Bronchus fibroblast of lung (primary cell): ENCODE measurements at places on chromosomes 5 and 9. TPM values are rescaled to one million over a fixed set of nuclear protein-coding genes. Genes with fewer than 3 reads are reported as not detected.

Gene CCDC171
- 0.84 and 1.5 TPM in 2 replicates for total RNA-seq

Gene C5orf63
- total RNA-seq = 2.0 and 2.2 TPM in 2 replicates

Gene IFNA1
- not detected in 2 replicates for total RNA-seq

Gene ENHO
- not detected in 2 replicates for total RNA-seq

Gene FANCC
- total RNA-seq = 5.5 and 5.9 TPM in 2 replicates

Gene IRX1
- not detected in 2 replicates for total RNA-seq

Gene IQGAP2
- 0.17 and 0.30 TPM in 2 replicates for total RNA-seq

Gene GPSM1
- total RNA-seq = 99.4 and 110 TPM in 2 replicates

Gene PCDHB15
- 0.15 and 0.17 TPM in 2 replicates for total RNA-seq

Gene SWI5
- 44.6 and 49.2 TPM in 2 replicates for total RNA-seq

Gene REEP2
- 18.8 and 22.0 TPM in 2 replicates for total RNA-seq

Gene DNAJC25
- total RNA-seq = 6.2 and 7.7 TPM in 2 replicates

Gene NDST1
- 48.6 and 58.3 TPM in 2 replicates for total RNA-seq

Gene PCDHB16
- total RNA-seq = under 0.01 TPM in 1 of 2 replicates, not detected in the other

Gene OLFM1
- total RNA-seq = 0.17 TPM in 1 of 2 replicates, not detected in the other

Gene PPIC
- 16.8 and 22.5 TPM in 2 replicates for total RNA-seq

Gene PTGES2
- total RNA-seq = 63.5 and 70.3 TPM in 2 replicates

Gene DMRT2
- total RNA-seq = not detected in 2 replicates

Gene MPDZ
- total RNA-seq = 13.1 and 14.5 TPM in 2 replicates

Gene GRHPR
- total RNA-seq = 175 and 187 TPM in 2 replicates

Gene GNA14
- total RNA-seq = under 0.01 and 0.17 TPM in 2 replicates

Gene PDGFRB
- 84.2 and 84.7 TPM in 2 replicates for total RNA-seq

Gene OTULINL
- total RNA-seq = 1.0 TPM in 2 replicates

Gene ERAP2
- total RNA-seq = 14.9 and 19.5 TPM in 2 replicates

Gene GPX3
- 2.4 and 2.7 TPM in 2 replicates for total RNA-seq

Gene CETN3
- total RNA-seq = 12.2 and 20.5 TPM in 2 replicates

Gene ADAMTS12
- total RNA-seq = 14.7 and 16.3 TPM in 2 replicates

Gene DDX4
- not detected in 2 replicates for total RNA-seq

Gene PDE8B
- under 0.01 and 0.15 TPM in 2 replicates for total RNA-seq
